Astrocyte of the spinal cord (primary cell): ENCODE measurements at places on chromosomes 11 and 22.
A peak's percentile ranks its signal among the peaks of the same experiment; 100 is the strongest.

DNA sequence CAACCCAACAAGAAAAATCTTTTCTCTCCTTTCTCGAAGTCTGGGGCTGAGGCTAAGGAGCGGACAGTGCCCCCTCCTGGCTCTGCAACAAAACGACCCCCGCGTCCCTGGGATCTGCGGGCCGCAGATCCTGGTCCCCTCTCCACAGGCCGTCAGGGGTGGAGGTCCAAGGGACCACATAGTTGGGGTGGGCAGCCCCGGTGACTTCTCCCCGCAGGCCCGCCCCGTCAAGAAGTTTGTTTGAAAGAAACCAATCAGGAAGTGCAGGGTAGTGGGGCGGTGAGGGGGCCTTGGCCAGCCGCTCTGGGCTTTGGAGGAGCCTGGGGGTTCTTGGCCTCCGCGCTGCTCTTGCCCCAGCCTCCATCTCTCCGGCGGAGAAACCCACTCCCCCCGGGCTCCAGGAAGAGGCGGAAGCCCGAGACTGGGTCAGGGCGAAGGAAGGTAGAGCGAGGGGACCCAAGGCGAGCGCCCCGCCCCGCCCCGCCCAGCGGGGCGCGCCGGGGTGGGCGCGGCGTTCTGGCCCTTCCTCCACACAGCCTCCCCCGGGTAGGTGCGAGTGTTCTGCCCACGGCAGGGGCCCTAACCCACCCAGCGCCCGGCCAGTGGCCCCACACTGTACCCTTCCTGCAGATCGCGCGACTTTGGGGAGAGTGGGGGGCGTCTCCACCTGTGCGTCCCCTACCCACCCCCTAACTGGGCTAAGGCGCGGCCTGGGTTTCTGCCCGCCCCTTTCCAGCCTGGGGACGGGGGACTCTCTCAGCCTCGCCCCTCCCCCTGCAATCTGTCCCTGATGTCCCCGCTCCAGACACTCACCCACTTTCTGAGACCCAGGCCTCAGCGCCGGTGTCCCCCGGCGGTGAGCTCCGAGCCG, 1.3 kb downstream of the TP53I11 start:
- DNase-seq = no peak

- DNase-seq = peak; percentile 97
These were observed 458.3 kb downstream of the METTL15 start for GRCh38 chr11:28566339-28567089.

DNA sequence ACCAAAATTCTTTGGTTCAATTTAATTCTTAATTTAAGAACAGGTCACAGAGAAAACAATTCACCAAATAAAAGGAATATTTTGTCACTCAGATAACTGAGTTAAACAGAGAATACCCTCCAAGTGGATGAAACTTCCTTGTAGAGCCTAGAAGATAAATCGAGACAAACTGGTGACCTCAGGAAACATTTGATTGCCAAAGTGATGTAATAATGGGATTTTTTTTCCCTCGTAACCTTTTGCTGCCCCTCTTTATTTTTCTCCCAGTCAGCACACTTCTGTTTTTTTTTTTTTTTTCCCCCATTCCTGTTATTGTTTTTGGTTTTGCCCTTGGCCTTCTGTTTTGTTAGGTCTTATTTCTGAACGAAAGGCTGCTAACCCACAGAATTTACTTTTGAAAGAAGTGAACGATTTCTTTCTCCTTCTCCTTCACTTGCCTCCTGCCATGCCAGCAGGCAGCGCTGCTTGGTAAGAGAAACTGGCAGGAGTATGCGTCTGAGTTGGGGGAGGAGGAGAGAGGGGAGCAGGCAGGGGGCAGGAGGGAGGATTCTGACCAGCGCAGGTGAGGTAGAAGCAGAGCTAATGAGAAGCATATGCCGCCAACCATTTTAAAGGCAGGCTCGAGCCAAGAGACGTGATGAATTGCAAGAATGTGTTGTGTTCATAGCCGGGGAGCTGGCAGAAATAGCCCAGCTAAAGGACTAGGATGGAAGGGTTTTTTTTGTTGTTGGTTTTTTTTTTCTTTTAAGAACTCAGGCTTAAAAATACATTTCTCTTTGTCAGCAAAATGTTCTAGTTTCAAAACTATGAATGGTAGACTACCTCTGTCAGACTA, 121.9 kb upstream of the MTMR2 start:
- peak; percentile 86 for DNase-seq

GRCh38 chr11:68524213-68524612, 63.7 kb downstream of the PPP6R3 start:
- DNase-seq = no peak

DNA sequence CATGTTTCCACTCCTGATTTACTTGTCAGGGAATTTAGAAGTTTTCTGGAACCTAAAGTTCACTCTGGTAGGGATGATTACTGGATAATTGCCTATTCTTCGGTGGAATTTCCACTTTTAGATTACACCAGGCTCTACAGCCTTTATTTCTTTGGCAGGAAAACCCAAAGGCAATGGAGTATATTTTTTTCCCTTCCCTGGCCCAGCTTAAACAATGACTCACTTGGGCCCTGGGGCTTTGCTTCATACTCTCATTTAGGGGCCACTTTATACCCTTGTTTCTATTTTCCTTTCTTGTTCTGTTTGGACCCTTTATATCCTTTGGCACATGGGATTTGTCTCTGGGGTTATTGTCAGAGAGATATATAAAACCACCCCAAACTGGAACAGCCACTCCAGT, 114.7 kb downstream of the CSTPP1 start:
- peak; percentile 34 for DNase-seq

GRCh38 chr11:100821198-100821597, 134.1 kb downstream of the ARHGAP42 start:
- DNase-seq = no peak

- DNase-seq = no peak
These were observed 730.5 kb upstream of the CCDC179 start for GRCh38 chr11:23590596-23591308.

DNA sequence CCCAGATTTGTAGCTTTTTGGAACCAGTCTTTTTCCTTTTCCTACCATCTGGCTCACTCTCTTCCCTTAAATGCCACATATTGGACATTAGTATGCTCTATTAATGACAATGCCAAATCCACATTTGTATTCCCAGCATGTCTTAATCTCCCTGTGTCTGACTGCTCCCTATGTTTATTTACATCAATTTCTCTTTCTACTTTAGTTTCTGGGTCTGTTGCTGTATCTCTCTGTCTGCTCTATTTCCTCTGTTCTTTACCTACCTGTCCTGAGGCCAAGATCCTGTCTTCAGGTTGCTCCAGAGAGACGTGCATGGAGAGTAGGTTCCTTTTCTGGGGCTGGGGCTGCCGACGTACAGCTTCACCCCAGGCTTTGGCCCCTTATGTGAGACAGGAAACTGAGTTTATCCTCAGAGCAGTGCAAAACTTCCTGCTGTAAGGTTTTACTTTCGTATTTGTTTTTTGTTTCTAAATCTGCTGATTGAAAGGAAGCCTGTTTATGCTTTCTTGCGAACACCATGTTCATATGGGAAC, 25.6 kb downstream of the OR2AG2 start:
- DNase-seq = no peak

DNA sequence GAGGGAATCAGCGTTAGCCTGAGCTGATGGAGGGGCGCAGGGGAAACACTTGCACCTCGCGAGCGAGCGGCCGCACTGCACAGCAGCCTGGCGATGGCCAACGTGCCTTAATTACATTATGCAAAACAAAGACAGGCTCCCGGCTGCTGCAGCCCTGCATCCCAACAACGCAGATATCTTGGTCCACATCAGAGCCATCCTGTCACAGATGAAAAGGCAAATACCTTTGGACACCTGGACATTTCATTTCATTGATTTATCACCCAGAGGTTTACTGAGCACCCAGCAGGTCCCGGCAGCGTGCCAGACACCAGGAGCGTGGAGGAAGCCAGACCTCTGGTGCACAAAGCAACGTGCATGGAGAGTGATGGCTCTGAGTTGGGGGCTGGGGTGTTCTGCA, 843.0 kb downstream of the TBC1D22A start:
- DNase-seq = no peak

- DNase-seq = no peak
These were observed 12.1 kb upstream of the TMEM45B start for GRCh38 chr11:129803533-129803932.

DNA sequence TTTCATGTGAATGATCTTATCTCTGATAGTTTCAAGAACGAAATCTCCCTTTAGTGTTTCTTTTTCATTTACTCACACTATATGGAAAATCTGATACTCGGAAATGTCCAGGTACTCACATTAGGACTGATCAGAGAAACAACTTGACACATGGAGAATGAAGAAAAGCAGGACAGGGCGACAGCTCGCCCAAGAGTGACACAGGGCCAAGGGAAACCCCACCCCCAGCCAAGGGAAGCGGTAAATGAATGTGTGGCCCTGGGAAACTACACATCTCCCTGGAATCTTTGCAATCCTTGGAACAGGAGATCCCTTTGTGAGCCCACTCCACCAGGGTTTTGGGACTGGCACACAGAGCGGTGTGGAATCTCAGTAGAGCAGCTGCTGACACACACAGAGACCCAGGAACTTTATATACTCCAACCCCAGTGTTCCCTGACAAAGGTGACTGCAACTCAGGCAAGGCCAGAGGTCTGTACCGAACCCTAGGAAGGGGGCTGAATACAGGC, 303.7 kb upstream of the ARHGAP42 start:
- no peak for DNase-seq

- DNase-seq = no peak
These were observed 56.7 kb downstream of the APOL3 start for GRCh38 chr22:36103891-36104290.

DNA sequence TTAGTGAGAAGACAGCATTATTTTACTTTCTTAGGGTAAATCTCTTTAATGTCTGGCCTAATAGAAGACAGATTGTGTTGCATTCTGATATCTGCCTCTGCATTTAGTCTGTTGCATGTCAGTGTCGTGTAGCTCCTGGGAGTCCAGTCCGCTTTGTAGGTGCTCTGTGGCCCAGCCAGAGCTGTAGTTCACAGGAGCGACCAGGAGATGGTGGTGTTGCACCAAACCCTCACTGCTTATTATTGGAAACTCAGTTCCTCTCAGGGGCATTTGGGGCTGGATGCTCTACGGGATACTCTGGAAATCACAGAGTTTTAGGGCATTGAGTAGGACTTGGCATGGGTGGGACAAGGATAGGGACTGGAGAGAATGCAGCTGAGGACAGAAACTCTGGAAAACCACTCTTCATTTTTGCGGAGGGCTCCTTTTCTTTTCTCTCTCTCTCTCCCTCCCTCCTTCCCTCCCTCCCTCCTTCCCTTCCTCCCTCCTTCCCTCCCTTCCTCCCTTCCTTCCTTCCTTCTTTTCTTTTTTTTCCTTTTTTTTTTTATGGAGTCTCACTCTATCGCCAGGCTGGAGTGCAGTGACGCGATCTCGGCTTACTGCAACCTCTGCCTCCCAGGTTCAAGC, 21.7 kb downstream of the MIAT start:
- peak; percentile 77 for DNase-seq

DNA sequence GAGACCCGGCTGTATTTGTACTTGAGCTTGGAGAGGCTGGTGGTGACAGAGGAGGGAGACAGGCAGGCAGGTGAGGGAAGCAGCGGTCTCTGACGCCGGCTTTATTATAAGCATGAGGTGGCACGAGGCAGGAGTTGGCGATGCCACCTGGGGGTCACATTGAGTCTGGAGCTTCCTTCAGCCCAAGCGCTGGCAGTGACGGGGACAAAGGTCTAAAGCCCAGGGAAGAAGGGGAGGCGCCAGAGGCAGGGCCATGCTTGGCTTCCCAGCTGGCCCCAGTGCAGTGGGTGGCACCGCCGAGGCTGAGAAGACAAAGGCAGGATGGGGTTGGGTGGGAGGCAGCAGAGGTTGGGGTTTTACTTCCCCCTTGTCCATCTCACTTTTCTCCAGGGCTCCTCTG, 4.5 kb downstream of the FXYD2 start:
- no peak for DNase-seq

GRCh38 chr11:203945-204586, 3.1 kb downstream of the BET1L start:
- no peak for DNase-seq

DNA sequence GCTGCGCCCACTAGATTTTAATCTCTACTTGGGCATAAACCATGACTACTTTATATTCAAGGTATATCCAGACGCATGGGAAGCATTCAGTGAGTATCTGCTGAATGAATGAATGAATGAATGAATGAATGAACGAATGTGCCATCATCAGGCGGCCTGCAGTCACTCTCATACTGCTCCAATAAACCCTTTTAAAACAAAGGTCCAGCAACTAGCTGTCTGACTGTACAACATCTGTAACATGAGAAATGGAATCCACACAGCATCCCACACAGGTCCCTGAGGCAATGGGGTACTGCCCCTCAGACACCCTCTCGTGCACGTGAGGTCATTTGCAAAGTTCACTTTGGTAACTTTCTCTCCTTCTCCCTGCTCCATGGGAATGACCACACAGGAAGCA, 147.5 kb downstream of the LARGE1 start:
- no peak for DNase-seq

GRCh38 chr22:48102581-48102980, 1340.1 kb downstream of the TBC1D22A start:
- DNase-seq = no peak

DNA sequence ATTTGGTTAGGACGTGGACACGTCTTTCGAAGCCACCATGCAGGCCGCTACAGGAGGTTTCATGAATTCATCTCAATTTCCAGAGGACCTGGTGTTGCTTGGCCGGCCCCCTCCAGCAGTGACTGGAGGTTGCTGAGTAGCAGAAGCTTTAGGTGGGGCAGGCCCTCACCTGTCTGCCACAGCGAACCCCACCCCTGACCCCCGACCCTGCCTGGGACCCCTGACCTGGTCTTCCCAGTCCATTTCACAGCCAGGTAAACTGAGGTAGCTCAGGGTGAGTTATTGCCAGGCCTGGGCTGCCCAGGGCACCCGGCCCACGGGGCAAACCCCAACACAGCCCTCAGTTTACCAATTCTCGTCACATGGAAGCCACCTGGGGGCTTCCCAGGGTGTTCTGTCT, 39.1 kb upstream of the SMIM38 start:
- DNase-seq = no peak

GRCh38 chr11:22244986-22245592, 52.2 kb downstream of the ANO5 start:
- DNase-seq = peak; percentile 37

- no peak for DNase-seq
These were observed 7.6 kb downstream of the DLG2 start for GRCh38 chr11:85619499-85619898.

DNA sequence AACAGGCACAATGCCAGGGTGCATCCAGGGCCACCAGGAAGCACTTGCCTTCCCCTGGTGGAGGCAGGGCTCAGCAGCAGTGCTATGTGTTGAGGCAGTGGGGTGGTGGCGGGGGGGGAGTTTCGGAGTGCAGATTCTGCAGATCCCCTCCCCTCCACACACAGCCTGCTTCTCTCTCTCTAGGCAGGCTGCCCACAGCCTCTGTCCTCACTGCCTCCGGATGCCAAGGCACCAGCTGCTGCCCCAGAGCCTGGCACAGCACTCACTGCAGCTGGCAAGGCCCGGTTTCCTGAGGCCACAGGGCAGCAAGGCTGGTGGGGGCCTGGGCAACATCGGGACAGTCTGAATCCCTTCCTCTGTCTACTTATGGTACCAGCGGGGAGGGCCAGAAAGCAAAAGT, 35.8 kb downstream of the NRXN2 start:
- DNase-seq = no peak

- DNase-seq = no peak
These were observed 620.6 kb downstream of the SOX6 start for GRCh38 chr11:15735706-15736105.
